ENCODE measurements at places on chromosomes 13 and 19.

DNA sequence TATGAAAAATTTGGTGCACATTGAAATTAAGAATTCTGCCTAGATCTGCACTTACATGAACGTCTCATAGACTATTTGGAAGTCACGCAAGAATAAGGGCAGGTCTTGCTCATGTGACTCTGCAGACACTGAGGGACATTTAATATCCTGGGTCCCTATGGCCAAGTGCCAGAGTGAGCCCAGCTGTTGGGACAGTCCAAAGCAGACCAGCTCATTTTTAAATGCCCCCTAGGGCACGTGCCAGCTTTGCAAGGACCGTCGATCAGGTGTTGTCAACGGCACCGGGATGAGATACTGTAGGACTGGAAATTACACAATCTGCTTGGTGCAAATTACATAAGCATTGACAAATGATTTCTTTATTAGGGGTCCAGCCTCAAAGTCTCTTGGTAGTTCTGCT lies 293.6 kb downstream of the TEX29 start:
- no peak for DNase-seq

GRCh38 chr13:60351855-60352615 lies 45.0 kb upstream of the TDRD3 start:
- no peak for DNase-seq

- no peak for DNase-seq
Observed at GRCh38 chr13:49020940-49021553, 45.3 kb downstream of the FNDC3A start.

DNA sequence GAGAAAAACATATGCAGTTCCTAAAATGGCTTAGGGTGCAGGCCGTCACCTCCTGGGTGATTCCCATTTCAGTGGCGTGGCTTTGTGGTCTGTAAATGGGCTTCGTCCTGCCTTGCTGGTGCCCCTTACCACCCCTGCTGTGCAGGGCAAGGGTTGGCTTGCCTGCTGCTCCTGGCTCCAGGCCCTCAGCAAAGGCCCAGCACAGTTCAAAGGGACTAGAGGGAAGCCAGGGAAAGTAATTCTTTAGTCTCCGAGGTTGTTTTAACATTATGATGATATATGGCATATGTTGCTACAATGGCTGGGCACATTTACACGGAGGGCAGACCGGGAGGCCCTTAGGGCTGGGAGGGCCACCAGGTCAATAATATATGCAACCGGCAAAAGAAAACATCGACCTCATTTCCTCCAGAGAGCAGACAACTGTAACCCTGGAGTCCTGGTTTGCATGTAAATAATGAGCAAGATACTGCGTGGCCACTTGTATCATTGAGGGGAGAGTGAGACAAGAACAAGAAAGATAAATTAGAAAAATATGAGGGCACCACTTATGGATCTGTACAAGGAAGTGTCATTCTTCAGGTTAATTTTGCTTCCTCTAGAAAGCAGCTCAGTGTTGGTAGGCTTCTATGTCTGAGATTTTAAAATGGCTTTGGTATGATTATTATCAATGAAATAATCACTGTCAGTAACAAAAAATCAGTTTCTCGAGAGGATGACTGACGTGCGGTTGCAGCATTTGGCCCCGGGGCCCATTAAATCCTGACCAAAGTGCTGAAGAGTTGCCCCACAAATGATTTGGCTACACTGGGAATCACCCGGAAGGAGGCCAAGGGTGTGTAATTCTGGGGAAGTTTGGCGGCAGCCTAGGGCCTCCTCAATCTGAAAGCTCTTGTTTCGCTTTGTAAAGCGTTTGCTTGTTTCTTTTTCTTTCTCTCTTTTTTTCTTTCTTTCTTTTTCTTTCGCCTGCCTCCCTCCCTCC lies 32.8 kb upstream of the URI1 start:
- no peak for DNase-seq
